ENCODE measurements at places on chromosomes 2 and 18. TPM values are rescaled to one million over a fixed set of nuclear protein-coding genes. Genes with fewer than 3 reads are reported as not detected.

Gene PTPRN
- total RNA-seq: 1.2 TPM

Gene SLC16A14
- 0.87 TPM for total RNA-seq

Gene KIF1A
- 0.71 TPM for total RNA-seq

Gene CPLX4
- total RNA-seq: not detected

Gene NTSR2
- total RNA-seq: 0.08 TPM

All from A549 treated with AZD2906 at 1 μM for 4 hours (cell line).